ENCODE measurements at places on chromosomes 4 and X. TPM values are rescaled to one million over a fixed set of nuclear protein-coding genes. Genes with fewer than 3 reads are reported as not detected.

- no peak overlapping the region for H3K4me3 ChIP-seq
- H3K36me3 ChIP-seq: peaks cover 7% of the 10 kb centered on the region
- no peaks in the 10 kb centered on the region for H3K27me3 ChIP-seq
These were observed 1.6 kb upstream of the IDUA start for GRCh38 chr4:985123-985830.

DNA sequence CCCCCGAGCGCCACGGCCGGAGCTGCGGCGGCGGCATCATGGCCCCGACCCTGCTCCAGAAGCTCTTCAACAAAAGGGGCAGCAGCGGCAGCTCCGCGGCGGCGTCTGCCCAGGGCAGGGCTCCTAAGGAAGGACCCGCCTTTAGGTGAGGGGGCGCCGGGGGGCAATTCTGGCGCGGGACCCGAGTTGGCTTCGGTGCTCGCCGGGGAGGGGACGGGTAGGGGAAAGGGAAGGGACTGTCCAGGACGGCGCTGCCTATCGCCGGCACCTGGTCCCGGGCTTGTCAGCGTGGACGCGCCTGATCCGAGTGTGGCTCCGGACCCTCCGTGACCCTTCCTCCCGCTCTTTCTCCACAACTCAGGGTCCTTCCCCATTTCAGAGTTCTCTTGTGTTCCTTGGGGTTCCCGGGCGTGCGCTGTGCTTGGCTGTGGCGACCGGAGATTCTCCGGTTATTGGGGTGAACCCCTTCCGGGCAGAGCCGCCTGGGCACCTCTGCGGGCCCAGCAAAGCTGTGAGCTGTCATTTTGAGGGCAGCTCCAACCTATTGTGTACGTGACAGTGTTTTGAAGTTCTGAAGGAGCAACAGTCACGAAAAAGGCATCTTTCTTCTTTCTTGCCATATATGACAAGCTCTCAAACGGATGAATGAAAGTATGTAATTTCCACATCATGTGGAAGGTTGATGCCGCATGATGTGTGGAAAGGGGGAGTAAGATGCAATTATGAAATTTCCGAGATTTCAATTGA lies 522 bp downstream of the FNIP2 start:
- H3K27ac ChIP-seq: peak overlapping the region; percentile 91
- peaks cover 49% of the 10 kb centered on the region for H3K4me1 ChIP-seq
- DNase-seq: peak; percentile 60
- no peaks in the 10 kb centered on the region for H3K27me3 ChIP-seq
- peak overlapping the region; percentile 85 for H3K4me3 ChIP-seq

- no peaks in the 10 kb centered on the region for H3K36me3 ChIP-seq
- H3K27me3 ChIP-seq: no peaks in the 10 kb centered on the region
- no peak for DNase-seq
- H3K4me1 ChIP-seq: no peaks in the 10 kb centered on the region
- no peak overlapping the region for H3K4me3 ChIP-seq
These were observed 101.9 kb downstream of the EFNB1 start for GRCh38 chrX:68930542-68931317.

DNA sequence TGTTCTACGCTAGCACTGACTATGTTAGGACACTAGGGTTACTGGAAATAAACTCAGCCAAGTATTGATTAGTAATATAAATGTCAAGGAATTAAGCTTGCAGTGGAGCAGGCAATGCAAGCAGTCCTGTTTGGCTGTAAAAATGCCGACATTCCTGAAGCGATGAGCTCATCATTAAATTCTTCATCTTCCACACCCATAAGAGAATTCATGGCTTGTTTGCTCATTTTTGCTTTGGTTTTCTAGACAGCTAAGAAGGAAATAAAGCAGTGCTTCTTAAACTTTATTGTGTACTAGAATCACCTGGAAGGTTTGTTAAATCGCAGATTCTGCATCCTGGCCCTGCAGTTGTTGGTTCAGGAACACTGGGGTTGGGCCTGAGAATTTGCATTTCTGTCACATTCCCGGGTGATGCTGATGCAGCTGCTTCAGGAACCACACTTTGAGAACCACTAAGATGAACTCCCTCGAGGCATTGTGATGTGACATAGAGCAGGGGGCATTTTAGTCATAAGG lies 17.8 kb downstream of the ANXA3 start:
- no peaks in the 10 kb centered on the region for H3K27me3 ChIP-seq
- no peak overlapping the region for H3K4me3 ChIP-seq
- no peak for DNase-seq
- H3K36me3 ChIP-seq: no peaks in the 10 kb centered on the region
- peak overlapping the region; percentile 52 for H3K27ac ChIP-seq

DNA sequence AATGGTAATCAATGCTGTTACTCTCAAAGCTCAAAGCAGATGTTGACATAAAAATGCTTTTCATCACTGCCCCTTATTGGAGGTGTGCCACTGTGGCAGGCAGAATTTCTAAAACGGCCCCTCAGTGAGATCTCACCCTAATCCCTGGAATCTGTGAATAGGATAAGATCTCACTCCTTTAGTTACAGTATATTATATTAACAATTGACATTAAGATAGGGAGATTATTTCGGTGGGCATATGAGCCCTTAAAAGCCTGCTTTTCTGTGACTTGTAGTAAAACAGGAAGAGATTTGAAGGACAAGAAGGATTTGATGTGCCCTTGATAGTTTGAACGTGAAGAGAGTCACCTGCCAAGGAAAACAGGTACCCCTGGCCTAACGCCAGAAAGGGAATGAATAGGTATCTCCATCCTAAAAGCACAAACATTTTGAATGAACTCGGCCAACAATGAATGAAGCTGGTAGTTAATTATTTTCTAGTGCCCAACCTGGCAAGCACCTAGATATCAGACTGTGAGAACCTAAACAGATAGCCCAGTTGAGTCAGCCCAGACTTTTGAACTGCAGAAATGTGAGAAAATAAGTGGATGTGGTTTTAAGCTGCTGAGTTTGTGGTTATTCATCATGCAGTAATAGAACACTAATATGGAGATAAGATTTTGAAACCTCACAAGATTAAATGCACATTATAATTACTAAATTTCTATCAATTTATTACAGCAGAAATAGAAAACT lies 881.6 kb downstream of the PCDH18 start:
- no peak overlapping the region for H3K4me3 ChIP-seq
- H3K36me3 ChIP-seq: no peaks in the 10 kb centered on the region
- DNase-seq: no peak
- H3K27ac ChIP-seq: no peak overlapping the region

- H3K27me3 ChIP-seq: no peaks in the 10 kb centered on the region
- H3K4me1 ChIP-seq: peaks cover 8% of the 10 kb centered on the region
- H3K27ac ChIP-seq: no peak overlapping the region
- no peak overlapping the region for H3K4me3 ChIP-seq
These were observed 1.5 kb downstream of the MAN2B2 start for GRCh38 chr4:6576512-6576911.

DNA sequence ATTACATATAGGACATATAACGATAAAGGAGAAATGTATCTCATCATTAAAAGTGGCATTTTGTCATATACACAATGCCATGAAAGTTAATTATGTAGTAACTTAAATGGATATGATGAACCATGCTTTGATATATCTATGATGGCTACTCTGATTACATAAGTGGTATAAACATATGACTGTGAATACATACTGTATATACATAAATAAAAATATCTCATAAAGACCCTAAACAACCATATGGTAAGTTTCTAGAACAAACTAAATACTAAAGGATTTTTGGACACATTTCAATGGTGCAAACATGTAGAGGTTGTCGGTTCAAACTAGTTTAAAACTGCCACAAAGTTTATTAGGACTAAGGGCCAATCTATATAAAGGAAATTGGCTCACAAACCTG lies 849.6 kb upstream of the INTU start:
- DNase-seq: no peak
- no peaks in the 10 kb centered on the region for H3K36me3 ChIP-seq
- no peaks in the 10 kb centered on the region for H3K4me1 ChIP-seq
- H3K27me3 ChIP-seq: no peaks in the 10 kb centered on the region
- H3K27ac ChIP-seq: no peak overlapping the region

DNA sequence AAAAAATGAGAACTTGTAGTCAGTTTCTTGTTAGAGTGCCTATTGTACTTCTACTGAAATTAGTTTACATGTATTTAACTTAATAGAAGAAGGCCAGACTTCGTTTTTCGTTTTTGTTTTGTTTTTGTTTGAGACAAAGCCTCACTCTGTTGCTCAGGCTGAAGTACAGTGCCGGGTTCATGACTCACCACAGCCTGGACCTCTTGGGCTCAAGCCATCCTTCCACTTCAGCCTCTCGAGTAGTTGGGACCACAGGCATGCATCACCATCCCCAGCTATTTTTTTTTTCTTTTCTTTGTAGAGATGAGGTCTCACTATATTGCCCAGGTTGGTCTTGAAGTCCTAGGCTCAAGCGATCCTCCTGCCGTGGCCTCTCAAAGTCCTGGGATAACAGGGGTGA lies 793.9 kb downstream of the ADGRL3 start:
- H3K36me3 ChIP-seq: no peaks in the 10 kb centered on the region
- no peak for DNase-seq
- H3K4me3 ChIP-seq: no peak overlapping the region

DNA sequence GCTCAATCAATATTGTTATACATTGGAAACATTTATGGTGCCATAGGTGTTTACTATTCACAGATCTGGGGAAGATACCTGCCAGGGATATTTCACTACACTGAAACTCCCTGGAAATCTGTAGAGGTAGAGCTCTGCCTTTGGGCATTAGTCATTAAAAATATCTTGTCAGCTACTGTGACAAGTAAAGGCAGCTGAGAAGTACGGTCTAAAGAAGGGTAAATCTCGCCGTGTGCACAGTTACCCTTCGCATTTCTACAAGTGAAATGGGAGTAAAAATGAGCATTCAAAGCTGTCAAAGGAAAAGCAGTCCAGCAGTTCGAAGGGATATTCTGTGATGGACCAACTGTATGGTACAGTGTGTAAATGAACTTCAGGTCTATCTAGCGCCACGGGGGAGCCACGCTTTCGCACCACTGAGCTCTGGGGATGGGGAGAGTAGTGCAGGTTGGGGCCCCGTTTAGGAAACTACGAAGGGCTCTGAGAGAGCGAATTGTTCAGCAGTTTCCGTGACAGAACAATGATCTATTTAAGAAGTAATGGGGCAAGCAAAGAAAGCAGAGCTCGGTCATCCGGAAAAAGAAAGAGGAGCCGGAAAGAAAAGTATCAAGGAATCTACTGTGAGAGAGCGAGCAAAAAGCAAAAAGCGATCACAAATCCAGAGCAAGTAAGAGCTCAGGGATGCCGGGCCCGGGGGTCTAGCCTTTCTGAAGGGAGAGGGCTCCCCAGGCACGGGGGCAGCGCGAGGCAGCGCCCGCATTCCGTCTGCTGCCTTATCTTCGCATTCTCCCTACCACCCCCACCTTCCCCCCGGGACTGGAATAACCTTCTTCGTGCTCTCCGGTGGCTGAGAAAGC lies 646 bp downstream of the TIGD4 start:
- peak overlapping the region; percentile 86 for H3K4me3 ChIP-seq
- no peaks in the 10 kb centered on the region for H3K36me3 ChIP-seq
- peaks cover 33% of the 10 kb centered on the region for H3K4me1 ChIP-seq
- H3K27ac ChIP-seq: peak overlapping the region; percentile 42
- DNase-seq: peak; percentile 19

DNA sequence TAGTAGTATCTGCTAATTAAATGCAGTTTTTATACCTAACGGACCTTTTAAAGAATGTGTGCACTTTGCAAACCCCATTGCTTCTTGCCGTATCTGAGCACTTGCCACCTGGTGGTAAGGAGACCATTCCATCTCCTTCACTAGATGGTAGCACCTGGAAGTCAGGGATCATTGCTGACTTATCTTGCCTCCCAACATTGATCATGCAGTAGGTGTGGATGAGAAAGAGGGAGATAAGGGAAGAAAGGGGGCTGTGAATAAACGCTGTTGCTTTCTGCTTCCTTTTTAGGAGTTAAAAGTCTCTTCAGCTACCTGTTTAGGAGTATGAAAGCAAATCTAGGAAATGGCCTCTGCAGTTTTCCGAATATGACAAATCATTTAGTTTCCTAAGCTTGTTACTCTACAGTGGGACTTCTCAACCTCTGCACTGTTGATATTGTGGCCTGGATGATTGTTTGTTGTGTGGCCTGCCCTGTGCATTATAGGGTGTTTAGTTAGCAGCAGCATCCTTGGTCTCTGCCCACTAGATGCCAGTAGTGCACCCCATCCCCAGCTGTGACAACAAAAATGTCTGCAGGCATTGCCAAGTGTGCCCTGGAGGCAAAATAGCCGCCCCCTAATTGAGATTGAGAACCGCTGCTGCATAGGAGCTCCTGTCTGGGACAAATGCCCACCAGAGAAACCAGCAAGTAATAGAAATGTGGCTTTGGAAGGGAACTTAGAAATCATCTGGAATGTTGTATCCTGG lies 38.8 kb downstream of the GAB1 start:
- no peaks in the 10 kb centered on the region for H3K36me3 ChIP-seq
- no peak overlapping the region for H3K27ac ChIP-seq
- H3K4me3 ChIP-seq: no peak overlapping the region
- H3K4me1 ChIP-seq: peaks cover 87% of the 10 kb centered on the region
- no peak for DNase-seq

GRCh38 chrX:134803551-134804183 lies 145.4 kb upstream of the PLAC1 start:
- H3K4me1 ChIP-seq: no peaks in the 10 kb centered on the region
- no peak overlapping the region for H3K4me3 ChIP-seq
- no peaks in the 10 kb centered on the region for H3K36me3 ChIP-seq
- no peaks in the 10 kb centered on the region for H3K27me3 ChIP-seq
- H3K27ac ChIP-seq: no peak overlapping the region
- DNase-seq: no peak

GRCh38 chr4:117068120-117068519 lies 17.3 kb downstream of the TRAM1L1 start:
- H3K4me1 ChIP-seq: no peaks in the 10 kb centered on the region
- H3K4me3 ChIP-seq: no peak overlapping the region
- DNase-seq: no peak

- H3K27me3 ChIP-seq: no peaks in the 10 kb centered on the region
- no peaks in the 10 kb centered on the region for H3K4me1 ChIP-seq
- no peak for DNase-seq
These were observed 3.6 kb downstream of the LINC00632 start for GRCh38 chrX:140713174-140713539.

The PPM1K gene
- 222 TPM for total RNA-seq

The HAND2 gene
- 89.8 TPM for total RNA-seq

The IL21 gene
- not detected for total RNA-seq

The AR gene
- total RNA-seq: 33.5 TPM

The CRMP1 gene
- total RNA-seq: 0.49 TPM

The USP38 gene
- 17.1 TPM for total RNA-seq

The FHIP1A gene
- 24.8 TPM for total RNA-seq

The GYG2 gene
- 6.8 TPM for total RNA-seq

The POU3F4 gene
- not detected for total RNA-seq

The NSG1 gene
- 5.2 TPM for total RNA-seq

The ETDA gene
- total RNA-seq: not detected

The GAB1 gene
- 130 TPM for total RNA-seq
